CD14-positive monocyte (primary cell): ENCODE measurements at places on chromosomes 2 and 18.

GRCh38 chr2:48069769-48070168 lies 163.5 kb upstream of the FBXO11 start:
- DNase-seq = no peak

- peak; percentile 8 for DNase-seq
Measured at GRCh38 chr2:160522951-160523710, 29.5 kb upstream of the RBMS1 start.

GRCh38 chr2:235199128-235199527 lies 247.3 kb downstream of the SH3BP4 start:
- DNase-seq = no peak

DNA sequence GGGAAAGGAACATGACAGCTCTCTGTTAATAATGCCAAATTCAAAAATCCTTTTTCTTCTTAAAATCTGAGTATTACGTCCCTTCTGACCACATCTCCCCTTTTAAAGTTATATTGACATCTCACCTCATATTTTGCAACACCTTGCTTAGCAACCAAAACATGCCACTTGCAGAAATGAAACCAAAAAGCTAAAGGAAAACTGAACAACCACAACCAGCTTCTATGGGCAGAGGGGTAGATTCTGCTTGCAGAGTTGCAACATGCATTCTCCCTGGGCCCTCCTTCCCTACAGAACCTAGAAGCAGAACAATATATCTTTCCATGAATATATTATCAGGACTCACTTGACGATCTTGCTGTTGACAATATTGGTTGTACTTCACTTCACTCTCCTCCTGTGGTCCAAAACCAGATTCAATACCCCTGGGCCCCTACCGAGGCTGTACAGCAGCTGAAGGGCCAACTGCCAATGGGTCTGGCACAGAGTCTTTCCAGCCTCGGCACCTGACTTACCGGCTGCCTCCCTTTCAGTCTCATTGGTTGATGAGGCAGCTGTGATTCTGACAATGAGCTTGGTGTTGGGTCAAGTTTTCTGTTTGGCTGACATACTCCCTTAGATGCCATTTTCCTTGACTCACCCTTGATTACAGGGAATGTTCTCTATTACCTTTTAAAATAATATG lies 616.6 kb downstream of the ZEB2 start:
- no peak for DNase-seq

GRCh38 chr2:136404176-136404575 lies 286.2 kb upstream of the CXCR4 start:
- DNase-seq = no peak

- DNase-seq = no peak
Measured at GRCh38 chr18:77077941-77078689, 54.5 kb downstream of the MBP start.

GRCh38 chr2:65662654-65663432 lies 230.4 kb upstream of the SPRED2 start:
- no peak for DNase-seq

- no peak for DNase-seq
Measured at GRCh38 chr18:31244771-31245394, 73.1 kb upstream of the DSG1 start.

DNA sequence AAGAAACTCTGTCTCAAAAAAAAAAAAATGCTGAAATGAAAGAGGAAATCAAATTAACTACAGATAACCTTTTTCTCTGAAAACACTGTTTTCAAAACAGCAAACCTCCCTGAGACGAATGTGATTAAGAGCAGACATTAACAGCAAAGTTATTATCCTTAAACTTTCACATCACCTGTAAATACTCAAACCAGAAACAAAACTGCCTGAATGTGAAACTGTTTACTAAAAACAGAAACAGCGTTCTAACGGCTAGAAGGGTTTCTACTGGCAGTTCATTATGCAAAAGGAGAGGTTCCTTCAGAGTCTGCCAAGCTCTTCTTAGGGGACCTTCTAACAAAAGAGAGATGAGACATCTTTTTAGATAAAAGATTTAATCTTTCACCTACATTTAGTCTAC lies 45.9 kb downstream of the PNO1 start:
- no peak for DNase-seq

DNA sequence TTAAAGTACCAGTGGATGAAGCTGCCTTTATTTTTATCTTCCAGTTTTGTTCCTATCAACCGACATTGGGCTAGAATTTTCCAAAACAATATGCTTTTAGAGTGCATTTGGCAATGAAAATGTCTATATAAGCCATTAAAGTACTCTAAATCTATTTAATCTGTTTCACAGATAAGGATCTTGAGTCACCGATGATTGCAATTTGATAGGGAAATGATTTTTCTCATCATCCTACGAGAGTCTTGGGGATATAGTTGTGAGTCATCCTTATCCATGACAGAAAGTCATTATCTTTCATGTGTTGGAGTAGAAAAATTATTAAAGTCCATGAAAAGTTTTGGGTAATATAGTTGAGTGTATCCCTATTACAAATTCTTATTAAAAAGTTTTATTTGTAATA lies 26.1 kb downstream of the SLC39A10 start:
- no peak for DNase-seq

GRCh38 chr18:46097431-46097800 lies 680 bp downstream of the ATP5F1A start:
- no peak for DNase-seq

DNA sequence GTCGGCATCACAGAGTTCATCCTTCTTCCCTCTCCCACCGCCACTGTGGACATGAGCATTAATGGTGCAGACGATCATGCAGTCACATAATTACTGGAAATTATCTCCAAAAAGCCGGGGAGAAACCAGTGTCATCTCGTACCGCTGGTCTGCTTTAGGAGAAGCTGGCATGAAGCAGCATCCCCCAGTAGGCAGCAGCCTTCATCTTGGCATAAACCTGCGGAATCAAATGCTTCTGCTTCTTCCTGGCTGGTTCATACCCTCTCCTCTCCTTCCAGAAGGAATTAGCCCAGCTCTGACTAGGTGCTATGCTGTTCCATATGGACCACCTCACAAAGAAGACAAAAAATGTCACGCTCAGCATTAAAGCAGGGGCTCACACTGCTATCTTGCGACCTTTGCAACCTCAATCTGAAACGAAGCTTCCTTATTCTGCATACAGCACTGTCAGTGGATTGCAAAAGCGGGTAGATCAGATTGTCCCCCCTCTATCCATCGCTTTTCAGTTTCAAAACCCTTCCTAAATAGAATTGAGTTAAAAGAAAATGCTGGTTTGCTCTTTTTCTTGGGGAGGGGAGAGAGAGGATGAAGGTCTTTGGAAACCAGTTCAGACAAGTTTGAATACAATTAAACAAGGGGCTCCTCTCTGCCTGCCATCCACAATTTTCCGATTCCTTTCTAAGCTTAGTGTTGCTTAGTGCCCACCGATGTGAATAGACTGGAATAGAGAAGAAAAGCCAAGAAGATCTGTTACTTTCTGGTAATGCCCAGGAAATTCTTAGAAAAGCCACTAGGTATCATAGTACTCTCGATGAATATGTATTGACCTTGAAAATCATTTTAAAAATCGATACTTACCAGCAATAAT lies 212.1 kb upstream of the ZNF521 start:
- no peak for DNase-seq

- no peak for DNase-seq
Measured at GRCh38 chr2:229089776-229090175, 181.3 kb downstream of the PID1 start.

GRCh38 chr2:61238219-61239012 lies 76.4 kb downstream of the C2orf74 start:
- DNase-seq = no peak

GRCh38 chr2:173028671-173029070 lies 47.0 kb upstream of the MAP3K20 start:
- DNase-seq = no peak

DNA sequence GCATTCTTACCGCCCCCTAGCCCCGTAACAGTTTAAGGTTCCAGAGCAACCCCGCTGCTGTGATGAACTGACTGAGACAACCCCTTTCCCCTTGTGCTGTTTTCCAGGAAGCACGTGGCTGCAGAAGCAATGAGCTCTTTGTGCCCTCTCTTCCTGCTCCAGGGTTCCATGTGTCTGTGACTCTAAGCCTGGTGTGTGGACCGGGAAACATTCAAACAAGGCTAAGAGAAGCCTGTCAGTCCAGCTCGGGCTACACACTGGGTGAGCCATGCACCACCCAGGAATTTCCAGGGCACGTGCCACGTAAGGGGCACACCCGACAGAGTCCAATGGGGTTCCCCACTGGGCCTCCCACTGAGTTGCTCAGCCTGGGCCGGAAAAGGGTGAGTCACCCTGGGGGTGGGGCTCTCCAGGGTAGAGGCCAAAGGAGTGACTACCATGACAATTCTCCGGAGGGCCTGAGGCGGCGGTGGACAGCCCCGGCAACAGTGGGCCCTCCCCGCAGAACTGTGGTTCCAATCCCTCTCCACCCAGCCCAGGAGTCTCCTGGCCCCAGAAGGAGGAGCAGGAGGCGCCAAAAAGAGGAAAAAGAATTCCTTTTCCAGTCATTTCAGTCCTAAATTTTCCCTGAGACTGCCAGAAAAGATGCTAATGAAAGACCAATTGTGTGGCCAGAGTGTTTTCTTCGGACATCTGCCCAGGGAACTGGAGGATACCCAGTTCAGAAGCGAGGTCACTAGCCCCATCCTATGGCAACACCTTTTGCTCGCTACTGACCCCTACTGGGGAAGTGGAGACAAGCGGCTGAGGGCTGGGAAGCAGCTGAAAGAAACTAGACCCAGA lies 157.8 kb upstream of the SLC1A4 start:
- DNase-seq = peak; percentile 100

DNA sequence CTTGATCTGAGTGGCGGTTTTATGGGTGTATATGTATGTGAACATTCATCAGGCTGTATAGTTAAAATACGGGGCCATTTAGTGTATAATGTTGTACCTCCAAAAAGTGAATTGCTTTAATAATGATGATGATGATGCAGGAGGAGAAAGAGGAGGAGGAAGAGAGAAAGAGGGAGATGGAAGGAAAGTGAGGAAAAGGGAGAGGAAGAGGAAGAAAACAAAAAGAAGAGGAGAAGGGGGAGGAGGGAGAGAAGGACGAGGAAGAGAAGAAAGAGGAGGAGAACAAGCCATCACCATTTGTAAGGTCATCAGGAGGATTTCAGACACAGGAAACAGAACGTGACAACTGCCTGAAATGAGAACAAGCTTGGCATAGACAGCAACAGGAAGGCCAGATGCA lies 168.4 kb upstream of the NCKAP5 start:
- DNase-seq = no peak

DNA sequence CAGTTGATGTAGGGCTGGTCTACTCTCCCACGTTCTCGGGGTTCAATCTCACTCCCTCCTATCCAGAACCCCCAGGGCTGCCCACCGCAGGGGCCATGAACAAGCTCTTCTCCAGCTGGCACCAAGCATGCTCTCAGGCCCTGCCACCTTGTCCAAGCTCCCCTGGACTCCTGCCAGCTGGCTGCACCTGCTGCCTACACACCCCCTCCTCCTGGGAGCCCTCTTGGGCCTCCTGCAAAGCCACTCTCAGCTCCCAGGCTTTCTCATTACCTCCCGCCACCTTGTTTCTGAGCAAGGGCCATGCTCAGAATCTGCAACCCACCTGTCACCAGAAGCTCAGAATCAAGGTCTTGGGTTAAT lies 56.0 kb downstream of the HDAC4 start:
- DNase-seq = no peak

GRCh38 chr2:207658156-207658555 lies 33.0 kb upstream of the METTL21A start:
- no peak for DNase-seq

- no peak for DNase-seq
Measured at GRCh38 chr2:62178741-62179271, 17.1 kb upstream of the B3GNT2 start.

- DNase-seq = no peak
Measured at GRCh38 chr2:29606104-29607037, 315.0 kb downstream of the ALK start.

- DNase-seq = peak; percentile 36
Measured at GRCh38 chr2:36770542-36771287, 74.2 kb downstream of the VIT start.

- DNase-seq = no peak
Measured at GRCh38 chr2:36659872-36660312, 36.6 kb upstream of the VIT start.

GRCh38 chr2:112149866-112150435 lies 11.8 kb downstream of the FBLN7 start:
- no peak for DNase-seq

GRCh38 chr2:148524519-148524919 lies 120.0 kb upstream of the EPC2 start:
- no peak for DNase-seq

GRCh38 chr2:16005816-16006536 lies 65.6 kb downstream of the MYCN start:
- DNase-seq = peak; percentile 96

- DNase-seq = no peak
Measured at GRCh38 chr2:153416071-153416470, 62.5 kb downstream of the RPRM start.

GRCh38 chr2:105584435-105585010 lies 160.2 kb upstream of the NCK2 start:
- no peak for DNase-seq

- no peak for DNase-seq
Measured at GRCh38 chr2:162821176-162821575, 17.4 kb downstream of the KCNH7 start.

- no peak for DNase-seq
Measured at GRCh38 chr18:23572012-23572411, 14.3 kb downstream of the NPC1 start.

DNA sequence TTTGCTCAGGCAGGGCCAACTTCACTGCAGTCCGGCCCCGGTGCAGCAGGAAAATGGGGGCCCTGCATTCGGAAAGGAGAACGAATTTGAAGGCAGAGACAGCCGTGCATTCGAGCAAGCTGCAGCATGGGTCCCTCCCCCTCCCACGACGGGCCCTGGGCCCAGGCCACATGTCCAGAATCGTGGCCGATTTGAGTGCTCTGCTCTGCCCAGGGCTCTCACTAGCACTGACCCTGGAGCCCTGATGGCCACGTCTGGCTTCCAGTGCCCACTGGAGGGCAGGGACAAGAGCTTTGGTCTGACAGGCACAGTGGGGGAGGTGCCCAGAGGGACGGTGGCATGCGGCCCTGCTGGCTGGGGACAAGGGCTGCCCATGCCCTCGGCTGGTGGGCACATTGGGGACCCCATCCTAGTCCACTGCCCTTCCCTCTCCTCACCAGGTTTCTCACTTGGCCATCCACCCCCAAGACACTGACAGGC lies 14.4 kb upstream of the KLHL30 start:
- no peak for DNase-seq

GRCh38 chr2:201215963-201216362 lies 33.0 kb downstream of the CASP10 start:
- DNase-seq = no peak

- no peak for DNase-seq
Measured at GRCh38 chr18:79413901-79414300, 18.2 kb downstream of the NFATC1 start.
